Stomach (tissue), 19 donors: ENCODE measurements at places on chromosomes 4 and X.
A peak's percentile ranks its signal among the peaks of the same experiment; 100 is the strongest.

DNA sequence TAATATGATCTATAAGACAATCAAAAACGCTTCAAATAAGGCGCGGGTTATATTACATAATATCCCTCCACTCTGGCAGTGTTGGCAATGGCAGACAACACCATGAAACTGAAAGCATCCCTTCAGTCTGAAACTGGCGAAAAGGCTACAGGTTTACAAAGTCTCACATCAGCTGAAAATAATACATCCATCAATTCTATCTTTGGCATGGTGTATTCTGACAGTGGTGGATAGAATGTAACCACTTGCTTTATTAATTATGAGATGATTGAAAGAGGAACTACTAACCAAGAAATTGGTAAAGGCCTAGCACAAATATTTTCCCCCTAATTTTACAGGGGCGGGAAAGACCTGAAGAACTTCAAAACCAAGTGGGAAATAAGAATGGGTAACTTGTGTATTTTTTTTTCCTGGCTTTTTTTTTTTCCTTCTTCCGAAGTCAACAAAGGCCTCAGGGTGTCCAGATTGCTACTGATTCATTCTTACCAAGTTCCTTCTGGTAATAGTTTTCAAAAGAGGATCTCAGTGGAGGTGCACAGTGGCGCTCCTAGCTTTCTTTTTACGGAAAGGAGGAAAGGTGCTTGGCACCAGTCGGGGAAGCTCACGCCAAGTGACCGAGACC is 728 bp downstream of the UBA6 start:
- no peak for DNase-seq

DNA sequence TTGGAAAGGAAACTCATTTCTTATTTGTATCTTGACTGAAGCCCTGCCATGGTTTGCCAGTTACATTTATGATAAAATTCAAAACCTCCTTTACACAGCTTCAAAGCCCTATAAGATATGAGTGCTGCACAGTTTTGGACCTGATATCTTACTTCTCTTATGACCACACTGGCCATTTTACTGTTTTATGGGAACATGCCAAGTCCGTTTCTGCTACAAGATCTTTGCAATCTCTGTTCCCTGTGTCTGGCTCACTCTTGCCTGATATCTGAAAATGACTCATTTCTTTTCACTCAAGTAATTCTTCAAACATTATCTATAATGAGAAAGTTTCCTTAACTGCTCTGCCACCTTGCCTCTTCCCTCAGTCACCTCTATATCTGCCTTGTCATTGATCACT is 247.3 kb downstream of the SPOCK3 start:
- no peak for DNase-seq

DNA sequence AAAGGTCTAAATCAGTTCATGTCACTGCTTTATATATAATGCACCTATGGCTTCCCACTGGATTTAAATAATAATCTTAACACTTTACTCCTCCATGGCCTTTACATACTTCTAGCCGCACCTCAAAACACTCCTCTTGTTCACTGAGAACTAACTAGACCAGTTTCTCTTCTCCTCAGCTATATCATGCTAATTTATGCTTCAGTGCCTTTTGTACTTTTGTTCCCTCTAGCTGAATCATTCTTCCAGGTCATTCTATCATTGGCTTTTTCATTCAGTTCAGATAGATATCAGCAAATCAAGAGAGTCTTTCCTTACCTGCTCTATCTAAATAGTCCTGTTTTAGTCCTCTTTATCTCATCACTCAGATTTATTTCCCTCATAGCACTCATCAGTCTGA is 64.2 kb downstream of the TET2 start:
- DNase-seq: no peak

GRCh38 chrX:41351923-41352322 is 18.0 kb downstream of the DDX3X start:
- DNase-seq: no peak

DNA sequence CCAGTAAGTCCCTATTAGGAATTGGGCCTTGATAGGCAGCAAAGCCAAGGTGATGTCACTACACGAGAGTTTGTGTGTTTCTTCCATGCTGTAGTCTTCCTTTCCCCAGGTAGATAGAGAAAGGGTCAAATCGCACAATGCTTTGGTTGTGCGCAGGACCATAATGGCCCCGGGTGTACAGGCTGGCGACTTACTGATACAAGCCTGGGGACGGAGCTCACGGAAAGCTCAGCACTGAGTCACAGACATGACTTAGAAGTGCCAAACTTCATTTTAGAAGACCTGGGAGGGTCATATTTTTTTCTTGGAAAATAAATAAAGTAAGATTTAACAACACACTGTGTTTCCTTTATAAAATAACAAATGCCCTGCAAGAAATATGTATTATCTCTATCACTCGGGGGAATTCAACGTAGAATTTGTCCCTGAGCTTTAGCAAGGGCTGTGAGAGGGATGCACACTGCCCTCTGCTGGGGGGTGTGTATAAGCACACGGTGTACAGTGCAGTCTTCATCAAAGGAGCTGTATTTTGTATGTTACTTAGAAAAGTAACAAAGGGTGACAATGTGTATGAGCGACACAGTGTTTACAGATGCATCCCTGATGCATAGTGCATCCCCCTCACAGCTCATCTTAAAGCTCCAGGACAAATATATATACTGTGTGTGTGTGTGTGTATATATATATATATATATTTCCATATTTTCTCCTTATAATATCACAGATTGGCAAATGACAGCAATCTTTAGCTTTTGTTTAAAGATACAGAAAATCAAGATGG is 254.5 kb upstream of the VEGFC start:
- peak; percentile 49 for DNase-seq

- no peak for DNase-seq
Observed at GRCh38 chr4:48112017-48112667, 21.9 kb downstream of the TXK start.

DNA sequence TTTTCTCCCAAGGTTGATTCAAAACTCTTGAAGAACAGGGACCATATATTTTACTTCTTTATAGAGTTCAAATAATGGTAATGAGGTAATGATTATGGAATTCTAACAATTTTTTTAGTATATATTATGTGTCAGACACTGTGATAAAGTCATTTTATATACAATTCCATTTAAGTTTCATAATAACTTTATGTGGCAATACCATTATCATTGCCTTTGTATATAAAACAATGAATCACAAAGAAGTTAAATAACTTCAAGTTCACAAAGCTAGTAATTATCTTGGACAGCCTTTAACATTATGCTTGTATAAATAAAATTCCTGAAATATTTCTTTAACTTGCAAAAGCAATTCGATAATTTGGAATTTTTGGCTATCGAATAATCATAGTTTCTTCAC is 20.6 kb downstream of the MAGEC1 start:
- no peak for DNase-seq

- DNase-seq: no peak
Observed at GRCh38 chr4:70760662-70761061, 38.9 kb downstream of the RUFY3 start.

DNA sequence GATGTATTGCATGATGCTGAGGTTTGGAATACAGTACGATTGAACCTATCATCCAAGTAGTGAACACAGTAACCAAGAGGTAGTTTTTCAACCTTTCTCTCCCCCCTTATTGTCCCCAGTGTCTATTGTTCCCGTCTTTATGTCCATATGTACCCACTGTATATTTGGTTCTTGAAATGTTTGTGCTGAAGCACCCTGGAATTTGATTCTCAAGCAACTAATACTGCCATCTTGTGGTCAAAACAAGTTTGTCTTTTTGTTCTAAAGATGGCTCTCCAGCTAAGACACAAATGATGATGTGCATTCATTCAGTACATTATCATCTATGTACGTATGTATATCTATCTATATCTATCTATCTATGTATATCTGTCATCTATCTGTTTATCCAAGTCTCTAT is 33.5 kb upstream of the DCX start:
- DNase-seq: peak; percentile 71

DNA sequence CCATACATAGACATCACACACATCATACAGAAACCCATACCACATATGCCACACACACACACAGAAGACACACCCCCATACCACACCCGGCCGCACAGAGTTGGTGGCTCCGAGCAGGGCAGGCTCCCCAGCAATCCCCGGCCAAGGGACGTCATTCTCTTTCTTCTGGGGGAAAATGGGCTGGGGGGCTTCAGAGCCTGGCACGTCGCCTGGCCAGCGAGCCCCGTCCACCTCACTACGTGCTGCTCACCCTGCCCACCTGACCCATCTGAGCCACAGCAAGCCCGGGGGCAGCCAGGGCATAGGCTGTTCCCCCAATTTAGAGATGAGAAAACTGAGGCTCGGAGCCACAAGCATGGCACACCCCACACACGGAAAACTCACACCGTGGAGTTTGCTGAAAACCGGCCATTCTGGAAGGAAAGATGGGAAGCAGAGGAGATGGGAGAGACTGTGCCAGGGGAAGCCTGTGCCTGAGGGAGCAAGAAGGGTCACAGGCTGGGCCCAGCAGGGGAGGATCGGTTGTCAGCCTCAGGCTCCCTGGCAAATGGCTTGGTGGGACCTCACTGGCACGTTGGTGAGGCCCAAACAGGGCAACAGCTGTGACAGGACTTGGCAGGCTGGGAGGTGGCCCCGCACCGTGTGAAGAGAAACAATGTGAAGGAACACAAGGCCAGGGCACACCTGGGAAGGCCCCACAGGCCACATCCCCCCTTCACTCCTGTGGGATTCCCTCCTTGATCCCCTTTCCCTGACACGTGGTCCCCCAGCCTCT is 73.2 kb downstream of the JAKMIP1 start:
- no peak for DNase-seq

GRCh38 chr4:170003071-170004070 is 22.8 kb downstream of the MFAP3L start:
- no peak for DNase-seq

DNA sequence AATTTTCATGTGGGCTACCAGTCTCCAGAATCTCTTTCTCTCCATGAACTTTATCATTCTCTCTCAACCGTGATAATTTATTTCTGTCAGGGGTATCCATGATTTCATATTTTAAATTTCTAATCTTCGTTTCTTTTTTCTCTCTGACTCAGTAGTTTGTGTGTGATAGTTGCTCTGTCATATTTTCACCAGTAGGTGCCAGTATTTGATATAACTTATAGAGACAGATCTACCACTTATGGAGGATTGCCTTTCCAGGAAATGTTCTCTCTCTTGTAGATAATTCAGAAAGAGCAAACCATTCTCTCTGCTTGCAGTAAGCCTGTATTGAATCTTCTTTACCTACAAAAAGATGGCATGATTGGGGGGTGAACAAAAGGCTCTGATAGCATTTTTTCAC is 79.3 kb upstream of the DYNLT3 start:
- no peak for DNase-seq

- DNase-seq: no peak
Observed at GRCh38 chr4:35993606-35994005, 250.7 kb downstream of the ARAP2 start.

DNA sequence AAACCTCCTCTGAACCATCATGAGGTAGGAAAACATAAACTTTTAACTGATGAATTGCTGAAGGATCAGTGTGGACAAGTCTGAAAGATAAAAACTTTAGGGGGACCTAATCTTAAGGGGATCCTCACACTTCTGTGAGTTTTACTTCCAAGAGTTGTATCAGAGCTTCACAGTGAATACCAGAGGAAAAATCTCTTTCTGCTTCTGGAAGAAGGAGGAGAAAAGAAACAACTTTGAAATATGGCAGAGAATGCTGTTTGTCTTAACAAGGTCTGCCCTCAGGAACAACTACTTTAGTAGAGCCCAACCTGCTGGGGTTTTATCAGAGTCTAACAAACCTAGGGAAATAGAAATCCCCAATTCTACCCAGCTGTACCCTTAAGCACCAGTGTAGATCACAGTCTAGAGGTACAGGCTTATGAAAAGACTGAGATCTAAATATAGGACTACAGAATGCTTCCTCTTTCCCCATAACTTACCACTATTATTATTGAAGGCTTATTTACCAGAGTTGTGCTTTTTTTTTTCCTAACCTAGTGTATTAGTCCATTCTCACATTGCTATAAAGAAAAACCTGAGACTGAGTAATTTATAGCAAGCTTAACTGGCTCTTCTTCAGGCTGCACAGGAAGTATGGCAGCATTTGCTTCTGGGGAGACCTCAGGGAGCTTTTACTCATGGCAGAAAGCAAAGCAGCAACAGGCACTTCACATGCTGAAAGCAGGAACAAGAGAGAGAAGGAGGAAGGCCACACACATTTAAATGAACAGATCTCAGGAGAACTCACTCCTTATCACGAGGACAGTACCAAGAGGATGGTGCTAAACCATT is 167.9 kb downstream of the CAMK2D start:
- DNase-seq: no peak

GRCh38 chr4:85200106-85200505 is 233.6 kb upstream of the WDFY3 start:
- DNase-seq: no peak

DNA sequence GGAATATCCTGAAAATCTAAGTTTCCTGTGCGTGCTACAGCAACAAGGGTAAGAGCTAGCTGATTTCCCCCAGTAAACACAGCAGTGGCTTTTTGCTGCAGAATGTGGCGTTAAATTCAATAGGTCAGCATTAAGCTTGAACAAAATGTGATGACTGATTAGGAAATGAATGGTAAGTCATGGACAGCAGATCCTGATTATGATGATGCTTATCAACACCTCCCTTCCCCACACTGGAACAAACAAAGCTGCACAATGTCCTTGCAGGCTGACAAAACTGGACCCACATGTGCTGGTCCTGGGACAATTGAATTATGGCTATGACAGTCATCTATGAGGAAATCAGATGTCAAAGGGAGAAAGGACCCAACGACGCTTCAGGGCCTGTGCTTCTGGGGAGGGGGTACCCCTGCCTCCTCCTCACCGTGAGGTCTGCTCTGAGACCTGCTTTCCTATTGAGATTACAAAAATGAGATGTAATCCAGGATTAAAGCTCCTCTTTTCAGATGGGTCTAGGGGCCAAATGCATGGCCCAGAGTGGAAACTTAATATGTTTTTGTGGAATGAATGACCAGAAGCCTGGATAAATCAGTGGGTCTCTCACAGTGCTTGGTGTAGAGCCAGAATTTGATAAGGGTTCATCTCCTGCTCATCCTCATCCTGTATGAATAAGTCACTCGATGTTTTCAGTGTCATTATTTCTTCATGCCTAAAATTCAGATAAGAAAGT is 32.0 kb upstream of the BOD1L1 start:
- DNase-seq: no peak

DNA sequence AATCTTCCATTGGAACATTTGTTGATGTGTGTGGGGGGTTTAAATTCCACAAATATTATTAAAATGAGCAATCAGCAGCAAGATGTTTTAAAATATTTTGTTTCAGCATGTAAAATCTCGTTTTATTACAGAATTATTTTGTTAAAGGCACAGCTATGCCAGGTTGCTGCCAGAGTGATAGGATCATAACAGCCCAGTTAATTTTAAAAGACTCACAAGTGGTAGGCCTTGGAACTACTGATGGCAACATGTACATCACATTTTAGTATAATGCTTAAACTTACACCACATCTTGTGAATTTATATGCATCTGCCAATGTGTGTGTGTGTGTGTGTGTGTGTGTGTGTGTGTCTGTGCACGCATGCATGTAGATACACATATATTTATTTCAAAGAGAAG is 97.8 kb upstream of the SPRY1 start:
- DNase-seq: no peak

GRCh38 chr4:55615008-55615407 is 21.1 kb downstream of the NMU start:
- no peak for DNase-seq

- DNase-seq: no peak
Observed at GRCh38 chr4:78190595-78190994, 133.5 kb downstream of the FRAS1 start.

GRCh38 chrX:116345958-116346357 is 90.4 kb upstream of the SLC6A14 start:
- no peak for DNase-seq

GRCh38 chr4:85901500-85901899 is 426.6 kb downstream of the ARHGAP24 start:
- DNase-seq: no peak

GRCh38 chrX:115367455-115367854 is 77.9 kb downstream of the LUZP4 start:
- DNase-seq: no peak
